CD4-positive, alpha-beta memory T cell (primary cell): ENCODE measurements at places on chromosomes 2 and 18. TPM values are rescaled to one million over a fixed set of nuclear protein-coding genes. Genes with fewer than 3 reads are reported as not detected.

- no peak for DNase-seq
Observed at GRCh38 chr2:241071677-241072111, 30.4 kb downstream of the MTERF4 start.

DNA sequence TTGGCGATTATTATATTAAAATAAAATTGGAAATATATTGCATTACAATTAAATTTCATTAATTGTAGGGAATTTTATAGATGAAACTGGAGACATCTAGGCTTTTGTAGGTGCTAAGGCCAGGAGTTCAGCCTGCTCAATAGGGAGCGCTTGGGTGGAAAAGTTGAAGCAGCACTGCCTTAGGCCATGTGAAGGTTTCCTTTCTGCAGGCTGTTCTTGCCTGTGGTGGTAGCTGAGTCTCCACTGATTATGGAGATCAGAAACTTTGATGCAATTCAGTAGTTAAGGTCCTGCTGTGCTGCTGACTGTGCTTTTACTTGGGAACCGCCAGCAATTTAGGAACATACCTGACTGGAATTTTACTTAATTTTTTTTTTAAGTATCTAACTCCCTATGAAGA lies 179.9 kb upstream of the BOD1L2 start:
- DNase-seq: no peak

DNA sequence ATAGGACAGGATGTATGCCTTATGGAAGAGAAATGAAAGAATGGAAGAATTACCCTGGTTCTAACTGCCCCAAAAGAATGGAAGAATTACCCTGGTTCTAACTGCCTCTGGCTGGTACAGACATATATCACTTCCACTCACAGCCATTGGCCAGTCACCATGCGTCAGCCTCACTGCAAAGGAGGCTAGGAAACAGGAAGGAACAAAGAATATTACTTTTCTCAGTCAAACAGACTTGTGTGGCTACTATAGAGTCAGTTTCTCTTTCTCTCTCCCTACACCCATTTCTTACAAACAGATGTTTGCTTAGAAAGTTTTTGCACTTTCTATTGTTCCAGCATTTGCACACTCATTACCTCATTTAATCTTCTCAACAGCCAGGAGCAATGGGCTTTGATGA lies 1111.1 kb upstream of the KLHL29 start:
- no peak for DNase-seq

DNA sequence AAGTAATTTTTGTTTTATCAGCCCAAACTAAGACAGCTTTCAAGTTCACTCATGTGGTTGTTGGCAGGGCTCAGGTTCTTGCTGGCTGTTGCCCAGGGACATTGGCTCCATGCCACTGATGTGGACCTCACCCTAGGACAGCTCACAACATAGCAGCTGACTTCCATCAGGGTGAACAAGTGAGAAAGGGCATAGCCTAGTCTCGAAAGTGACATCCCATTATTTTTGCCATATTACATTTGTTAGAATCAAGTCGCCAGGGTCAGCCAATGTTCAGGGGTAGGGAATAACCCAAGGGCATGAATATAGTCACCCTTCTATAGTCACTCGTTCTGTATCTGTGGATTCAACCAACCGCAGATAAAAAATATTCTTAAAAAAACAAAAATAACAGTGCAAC lies 10.7 kb upstream of the CWC22 start:
- no peak for DNase-seq

DNA sequence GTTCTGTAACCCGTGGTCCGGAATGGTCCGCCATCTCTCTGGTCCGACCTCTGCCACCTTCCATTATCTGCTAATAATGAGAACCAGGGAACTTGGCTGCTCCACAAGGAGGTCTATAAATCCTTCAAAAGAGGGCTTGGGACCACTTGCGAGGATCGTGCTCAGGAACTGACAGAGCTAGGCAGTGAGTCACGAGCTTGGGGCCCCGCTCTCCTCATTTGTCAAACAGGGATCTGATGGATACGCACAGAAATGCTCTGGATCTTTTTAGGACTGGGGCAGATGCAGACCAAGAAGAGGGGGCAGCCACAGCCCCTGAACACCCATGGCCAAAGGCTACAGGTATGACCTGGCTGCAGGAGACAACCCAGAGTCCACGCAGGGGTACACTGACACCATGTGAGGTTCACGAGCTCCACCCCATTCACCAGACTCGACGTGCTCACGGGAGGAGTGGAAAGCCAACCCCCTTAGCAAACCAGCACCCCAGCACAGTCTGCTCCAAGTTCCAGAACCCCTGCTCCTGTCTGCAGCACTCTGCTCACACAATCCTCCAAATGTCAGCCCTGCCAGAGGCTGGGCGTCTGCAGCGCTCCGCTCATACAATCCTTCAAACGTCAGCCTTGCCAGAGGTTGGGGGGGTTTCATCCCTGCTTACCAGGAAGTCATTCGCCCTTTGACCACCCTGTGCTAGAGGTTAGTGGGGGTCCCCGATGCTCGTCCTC lies 45.8 kb downstream of the ANO7 start:
- no peak for DNase-seq

DNA sequence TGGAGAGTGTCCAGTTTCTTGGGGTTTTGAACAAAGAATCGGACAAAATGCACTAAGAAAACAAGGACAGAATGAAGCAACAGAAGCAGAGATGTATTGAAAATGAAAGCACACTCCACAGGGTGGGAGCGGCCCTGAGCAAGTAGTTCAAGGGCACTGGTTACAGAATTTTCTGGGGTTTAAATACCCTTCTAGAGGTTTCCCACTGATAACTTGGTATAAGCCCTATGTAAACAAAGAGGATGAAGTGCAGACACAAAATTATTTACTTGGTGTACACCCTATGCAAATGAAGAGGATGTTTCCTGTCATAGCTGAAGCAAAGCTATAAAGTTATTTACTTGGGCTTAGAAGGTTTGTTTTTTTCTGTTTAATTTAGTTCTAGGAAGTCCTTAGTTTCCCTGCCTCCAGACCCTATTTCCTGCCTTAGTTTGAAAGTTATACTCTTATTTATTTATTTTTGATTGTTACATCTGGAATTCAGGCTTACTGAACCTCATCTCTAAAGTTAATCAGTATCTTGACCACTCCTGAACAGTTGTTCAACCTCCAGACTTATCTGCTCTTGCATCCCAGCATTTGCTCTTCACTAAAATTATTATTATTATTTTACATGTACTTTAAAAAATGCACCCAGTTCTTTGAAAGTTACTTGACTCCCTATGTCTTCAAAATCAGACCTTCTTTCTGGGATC lies 193.5 kb downstream of the SPP2 start:
- DNase-seq: no peak

DNA sequence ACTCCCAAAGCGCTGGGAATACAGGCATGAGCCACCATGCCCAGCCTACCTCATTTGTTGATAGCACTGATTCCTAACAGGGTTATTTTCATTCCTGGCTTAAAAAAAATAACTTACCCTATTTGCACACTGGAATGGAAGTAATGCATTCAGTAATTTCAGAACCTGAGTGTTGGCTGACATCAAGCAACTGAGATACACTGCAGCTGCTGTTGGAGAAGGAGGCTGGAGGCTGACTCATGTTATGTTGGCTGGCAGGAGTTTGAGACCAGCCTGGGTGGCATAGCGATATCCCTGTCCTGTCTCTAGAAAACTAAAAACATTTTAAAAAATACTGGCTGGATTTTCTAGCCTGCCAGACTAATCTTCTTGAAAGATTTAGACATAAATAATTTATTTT lies 385.1 kb upstream of the MEX3C start:
- DNase-seq: no peak

DNA sequence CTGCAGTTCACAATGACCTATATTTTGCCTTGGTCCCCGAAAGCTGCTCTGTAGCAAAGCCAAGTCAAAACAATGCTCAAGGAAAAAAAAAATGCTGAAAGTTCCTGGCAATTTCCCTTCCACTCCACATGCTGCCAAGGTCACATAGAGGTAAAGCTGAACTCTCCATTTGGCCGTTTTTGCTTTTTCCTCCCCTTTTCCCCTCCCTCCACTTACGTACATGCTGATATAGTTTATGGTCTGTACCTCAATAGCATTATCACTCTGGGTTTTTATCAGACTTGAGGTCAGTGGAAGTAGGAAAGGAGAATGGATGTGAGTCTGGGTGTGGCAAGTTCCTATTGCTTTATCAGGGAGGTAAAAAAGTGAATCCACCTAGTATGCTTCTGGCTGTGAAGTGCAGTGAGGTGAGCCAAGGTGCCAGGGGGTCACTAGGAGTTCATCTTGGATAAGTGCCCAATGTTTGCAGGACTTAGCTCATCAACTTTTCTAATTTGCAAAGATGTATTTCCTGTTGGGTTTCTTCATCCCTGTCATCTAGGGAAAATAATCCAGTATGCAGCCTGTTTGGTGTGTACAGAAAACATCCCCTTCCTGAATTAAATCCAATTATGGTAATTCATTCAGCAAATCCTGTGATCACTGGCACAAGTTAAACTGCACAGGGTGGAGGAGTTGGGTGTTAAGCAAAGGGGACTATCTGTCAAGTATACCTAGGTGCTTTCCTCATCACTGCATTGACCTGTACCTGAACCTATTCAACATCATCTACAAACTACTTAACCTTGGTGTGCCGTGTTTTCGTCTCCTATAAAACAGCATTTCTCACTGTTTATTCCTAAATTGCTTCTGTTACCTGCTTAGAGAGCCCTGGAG lies 124.3 kb upstream of the CYP26B1 start:
- DNase-seq: no peak

DNA sequence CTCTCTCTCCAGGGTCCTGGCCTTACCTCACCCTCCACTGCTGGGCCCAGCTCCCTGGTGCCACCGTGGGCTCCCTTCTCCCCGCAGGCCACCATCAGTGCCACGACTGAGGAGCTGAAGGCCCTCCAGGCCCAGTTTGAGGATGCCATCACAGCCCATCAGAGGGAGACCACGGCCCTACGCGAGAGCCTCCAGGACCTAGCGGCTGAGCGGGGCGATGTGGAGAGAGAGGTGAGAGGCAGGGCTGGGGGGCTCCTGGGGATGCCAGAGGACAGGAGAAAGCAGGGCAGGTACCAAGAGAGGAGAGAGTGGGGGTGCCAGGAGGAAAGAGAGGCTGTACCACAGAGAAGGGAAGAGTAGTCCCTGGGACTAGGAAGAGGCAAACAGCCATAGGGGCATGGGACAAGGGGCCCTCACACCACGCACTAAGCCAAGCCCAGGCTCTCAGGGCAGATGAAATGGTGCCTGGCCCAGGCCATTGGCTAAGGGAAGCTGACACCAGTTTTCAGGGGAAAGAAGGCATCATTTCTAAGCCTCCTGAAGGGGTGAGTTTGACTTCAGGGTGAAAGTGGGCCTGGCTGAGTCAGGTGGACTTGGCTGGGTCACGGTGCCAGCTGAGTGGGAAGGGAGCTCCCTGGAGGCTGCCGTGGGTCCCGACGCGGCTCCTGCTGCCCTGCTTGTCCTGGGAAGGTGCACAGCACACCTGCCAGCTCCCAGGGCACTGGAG lies 39.0 kb upstream of the SNED1 start:
- DNase-seq: no peak

- no peak for DNase-seq
Observed at GRCh38 chr2:143803936-143804335, 674.7 kb downstream of the ARHGAP15 start.

DNA sequence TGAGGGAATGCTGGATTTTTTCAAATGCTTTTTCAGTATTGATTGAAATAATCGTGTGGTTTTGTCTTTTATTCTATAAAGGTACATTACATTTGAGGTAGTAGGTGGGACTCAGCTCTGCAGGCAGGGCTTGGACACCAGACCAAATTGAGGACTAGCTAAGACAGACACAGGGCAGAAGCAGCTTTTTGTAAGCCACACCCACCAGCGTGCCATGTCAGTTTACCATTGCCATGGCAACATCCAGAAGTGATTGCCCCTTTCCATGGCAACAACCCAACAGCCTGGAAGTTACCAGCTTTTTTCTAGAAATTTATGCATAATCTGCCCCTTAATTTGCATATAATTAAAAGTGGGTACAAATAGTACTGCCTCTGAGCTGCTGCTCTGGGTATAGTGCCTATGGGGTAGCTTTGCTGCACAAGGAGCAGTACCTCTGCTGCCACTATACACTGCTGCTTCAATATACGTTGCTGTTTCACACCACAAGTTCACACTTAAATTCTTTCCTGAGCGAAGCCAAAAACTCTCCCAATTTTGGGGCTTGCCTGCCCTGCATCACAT lies 23.6 kb upstream of the VWA3B start:
- no peak for DNase-seq

- DNase-seq: no peak
Observed at GRCh38 chr2:224819075-224819474, 102.9 kb upstream of the CCDC195 start.

- no peak for DNase-seq
Observed at GRCh38 chr2:10320575-10320931, 17.8 kb downstream of the HPCAL1 start.

GRCh38 chr2:881204-881918 lies 69.3 kb upstream of the SNTG2 start:
- DNase-seq: no peak

- DNase-seq: no peak
Observed at GRCh38 chr2:221816566-221816965, 244.5 kb upstream of the EPHA4 start.

DNA sequence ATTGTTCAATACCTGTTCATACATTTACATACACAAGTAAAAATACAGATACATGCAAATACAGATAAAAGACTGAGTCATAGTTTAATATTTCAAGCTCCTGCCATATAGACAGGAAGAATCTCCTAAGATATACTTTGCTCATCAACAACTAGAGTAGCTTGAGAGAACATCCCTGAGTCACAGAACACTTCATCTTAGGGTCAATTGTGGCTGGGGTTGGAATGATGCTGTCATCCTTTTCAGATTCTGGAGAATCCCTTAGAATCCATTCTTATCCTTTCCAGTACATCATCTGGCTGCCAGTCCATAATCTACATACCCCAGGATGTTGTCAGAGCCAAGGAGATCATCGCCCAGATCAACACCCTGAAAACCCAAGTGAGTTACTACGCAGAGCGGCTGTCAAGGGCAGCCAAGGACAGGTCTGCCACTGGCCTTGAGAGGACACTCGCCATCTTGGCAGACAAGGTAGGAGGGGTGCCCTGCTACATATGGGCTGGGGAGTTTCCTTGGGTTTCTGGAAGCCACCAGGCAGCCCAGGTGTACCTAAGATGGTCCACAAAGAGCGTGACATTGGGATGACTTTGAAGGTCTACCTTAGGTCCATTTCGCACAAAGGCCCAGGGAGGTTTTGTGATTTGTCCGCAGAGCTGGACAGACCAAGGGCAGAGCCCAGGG lies 55.7 kb downstream of the COA5 start:
- no peak for DNase-seq

GRCh38 chr18:45664824-45665763 lies 49.8 kb downstream of the SLC14A2 start:
- DNase-seq: peak; percentile 63

The RBM44 gene
- polyA plus RNA-seq: 0.17 TPM

The MGAT4A gene
- 336 TPM for polyA plus RNA-seq
